HFF-Myc (cell line): ENCODE measurements at places on chromosomes 2 and 18.

DNA sequence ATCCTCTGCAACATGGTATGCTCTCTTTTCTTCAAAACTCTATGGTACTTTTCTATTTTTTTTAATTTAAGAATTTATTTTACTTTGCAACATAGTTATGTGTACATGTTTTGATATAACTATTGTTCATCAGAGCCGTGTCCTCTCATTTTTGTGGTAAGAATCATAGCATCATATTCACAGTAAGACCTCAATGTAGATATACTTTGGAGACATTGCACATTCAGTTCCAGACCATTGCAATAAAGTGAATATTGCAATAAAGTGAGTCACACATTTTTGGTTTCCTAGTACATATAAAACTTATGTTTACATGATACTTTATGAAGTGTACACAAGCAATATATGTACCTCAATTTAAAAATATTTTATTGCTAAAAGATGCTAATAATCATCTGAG, 22.7 kb upstream of the LINC00305 start:
- DNase-seq: no peak

GRCh38 chr18:14776801-14777200, 28.8 kb downstream of the ANKRD30B start:
- DNase-seq: no peak

DNA sequence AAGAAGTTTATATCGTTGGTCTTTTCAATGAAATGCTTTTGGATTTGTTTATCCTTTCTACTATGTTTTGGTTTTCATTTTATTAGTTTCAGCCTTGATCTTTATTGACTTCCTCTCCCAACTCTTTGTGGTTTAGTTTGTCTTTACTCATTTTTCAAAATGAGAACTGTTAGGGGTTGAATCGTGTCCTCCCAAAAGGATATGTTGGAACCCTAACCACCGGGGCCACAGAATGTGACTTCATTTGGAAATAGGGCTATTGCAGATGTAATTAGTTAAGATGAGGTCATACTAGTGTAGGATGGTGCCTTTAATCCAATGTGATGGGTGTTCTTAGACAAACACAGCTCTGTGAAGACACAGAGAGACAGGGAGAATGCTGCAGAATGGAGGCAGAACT, 60.4 kb upstream of the IL1R2 start:
- DNase-seq: no peak

DNA sequence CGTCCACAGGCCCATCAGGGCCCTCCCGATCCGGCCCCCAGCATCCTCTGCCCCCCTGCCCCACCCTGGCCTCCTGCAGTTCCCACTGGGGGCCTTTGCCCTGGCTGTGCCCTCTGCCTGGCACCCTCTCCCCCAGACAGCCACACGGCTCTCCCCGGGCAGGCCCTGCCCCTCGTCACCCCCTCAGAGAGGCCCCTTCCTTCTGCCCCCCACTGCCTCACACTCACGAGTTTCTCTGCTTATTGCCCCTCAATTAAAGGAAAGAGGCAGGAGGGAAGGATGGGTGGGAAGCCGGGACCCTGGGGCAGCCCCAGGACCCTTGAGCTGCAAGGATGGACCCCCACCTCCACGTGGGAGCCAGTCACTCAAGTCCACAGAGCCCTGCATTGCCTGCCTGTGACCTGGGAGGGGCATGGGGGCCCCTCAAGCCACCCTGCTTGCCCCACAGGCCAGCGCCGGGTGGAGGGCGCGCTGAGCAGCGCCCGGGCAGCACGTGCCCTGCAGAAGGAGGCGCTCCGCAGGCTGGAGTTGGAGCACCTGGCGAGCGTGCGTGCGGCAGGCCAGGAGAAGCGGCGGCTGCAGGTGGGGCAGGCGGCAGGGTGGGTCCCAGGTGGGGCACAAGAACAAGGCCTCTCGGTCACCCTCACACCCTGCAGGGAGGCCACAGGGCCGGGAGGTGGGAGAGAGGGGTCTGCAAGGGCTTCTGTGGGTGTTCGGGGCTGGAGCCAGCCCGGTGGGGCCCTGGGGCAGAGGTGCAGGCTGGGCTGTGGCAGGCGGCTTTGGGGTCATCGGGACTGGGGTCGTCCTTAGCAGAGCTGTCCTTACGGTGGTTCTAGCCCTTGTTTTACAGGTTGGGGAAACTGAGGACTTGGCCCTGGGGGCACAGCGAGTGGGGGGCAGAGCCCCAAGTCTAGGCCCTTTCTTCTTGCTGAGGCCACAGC, 30.5 kb upstream of the SNED1 start:
- DNase-seq: no peak

DNA sequence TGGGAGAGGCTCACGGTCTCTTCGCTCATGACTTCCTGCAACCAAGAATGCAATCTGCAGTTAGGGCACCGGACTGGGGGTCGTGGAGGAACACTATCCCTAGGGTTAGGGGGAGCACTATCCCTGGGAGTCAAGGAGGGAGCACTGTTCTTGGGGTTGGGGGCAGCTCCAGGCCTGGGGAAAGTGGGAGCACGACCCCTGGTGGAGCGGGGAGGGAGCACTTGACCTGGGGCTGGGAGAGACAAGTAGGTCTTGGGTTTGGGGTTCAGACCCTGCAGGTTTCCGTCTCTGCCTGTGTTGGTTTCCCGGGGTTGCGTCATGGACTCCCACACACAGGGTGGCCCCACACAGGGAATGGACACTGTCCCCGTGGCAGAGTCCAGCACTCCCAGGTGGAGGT, 133.6 kb downstream of the TPO start:
- DNase-seq: no peak

DNA sequence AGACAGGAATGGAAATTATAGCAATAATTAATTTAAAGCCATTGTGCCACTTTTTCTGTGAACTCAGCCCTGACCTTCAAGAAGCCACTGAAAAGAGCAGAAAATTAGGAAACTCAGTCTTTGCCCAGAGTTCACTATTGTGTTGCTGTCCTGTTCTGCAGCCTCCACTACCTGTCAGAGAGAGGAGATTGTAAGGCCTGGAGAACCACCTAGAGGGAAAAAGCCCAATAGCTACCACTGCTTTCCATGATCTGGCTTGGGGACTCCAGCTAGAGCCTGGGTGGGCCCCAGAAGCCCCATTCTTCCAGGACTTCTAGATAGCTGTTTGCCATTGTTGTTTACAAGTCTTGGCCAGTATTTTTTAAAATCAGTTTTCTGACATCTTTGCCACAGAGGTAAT, 176.1 kb upstream of the KLF7 start:
- no peak for DNase-seq

DNA sequence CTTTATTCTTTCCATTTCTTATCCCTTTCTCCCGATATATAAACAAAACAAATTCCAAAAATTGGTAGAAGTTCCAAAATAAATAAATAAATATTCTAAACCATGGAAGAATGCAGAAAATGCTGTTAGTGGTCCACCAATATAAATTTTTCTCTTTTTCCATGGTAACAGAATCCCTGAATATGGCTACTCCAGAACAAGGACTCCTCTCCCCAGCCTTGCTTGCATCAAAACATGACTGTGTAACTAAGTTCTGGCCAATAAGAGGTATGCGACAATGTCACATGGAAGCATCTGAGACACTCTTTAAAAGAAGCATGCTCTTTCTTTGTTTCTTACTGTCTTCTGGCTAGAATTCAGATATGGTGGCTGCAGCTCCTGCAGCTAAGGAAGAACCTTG, 325.1 kb upstream of the TANK start:
- no peak for DNase-seq

DNA sequence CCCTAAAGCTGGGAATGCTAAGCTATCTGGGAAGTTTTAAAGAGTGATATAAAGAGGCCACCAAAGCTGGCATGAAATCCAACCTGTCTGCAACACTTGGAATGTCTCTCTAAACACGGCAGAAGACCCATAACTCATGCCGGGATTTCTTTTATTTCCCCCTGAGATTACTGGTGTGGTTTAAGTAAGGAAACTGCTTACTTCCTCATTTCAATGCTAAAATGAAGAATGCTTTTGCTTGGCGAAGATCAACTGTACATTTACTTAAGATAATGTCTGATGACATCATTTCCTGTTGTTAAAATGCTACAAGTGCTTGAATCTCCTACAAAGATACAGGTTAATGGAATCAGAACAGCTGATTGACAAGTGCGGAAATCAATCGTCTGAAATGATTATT, 353.8 kb upstream of the SALL3 start:
- DNase-seq: no peak

DNA sequence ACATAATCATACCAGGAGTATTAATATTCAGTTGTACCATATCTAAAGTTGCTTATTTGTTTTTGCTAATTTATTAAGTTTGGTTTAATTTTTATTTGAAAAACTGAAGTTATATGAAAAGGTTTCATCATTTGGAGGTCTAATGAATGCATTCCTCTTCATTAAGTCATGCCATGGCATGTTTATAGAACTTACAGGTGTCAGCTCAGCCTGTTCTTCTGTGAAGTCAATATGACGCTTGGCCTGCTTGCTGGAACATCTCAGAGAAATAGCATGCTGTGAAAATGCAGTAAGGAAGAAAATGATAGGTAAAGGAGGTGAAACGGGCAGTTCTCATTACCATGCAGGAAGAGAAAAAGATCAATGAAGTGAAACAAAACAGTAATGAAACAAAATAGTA, 58.2 kb downstream of the RAPH1 start:
- no peak for DNase-seq

GRCh38 chr2:239943571-239943970, 81.6 kb downstream of the NDUFA10 start:
- no peak for DNase-seq

DNA sequence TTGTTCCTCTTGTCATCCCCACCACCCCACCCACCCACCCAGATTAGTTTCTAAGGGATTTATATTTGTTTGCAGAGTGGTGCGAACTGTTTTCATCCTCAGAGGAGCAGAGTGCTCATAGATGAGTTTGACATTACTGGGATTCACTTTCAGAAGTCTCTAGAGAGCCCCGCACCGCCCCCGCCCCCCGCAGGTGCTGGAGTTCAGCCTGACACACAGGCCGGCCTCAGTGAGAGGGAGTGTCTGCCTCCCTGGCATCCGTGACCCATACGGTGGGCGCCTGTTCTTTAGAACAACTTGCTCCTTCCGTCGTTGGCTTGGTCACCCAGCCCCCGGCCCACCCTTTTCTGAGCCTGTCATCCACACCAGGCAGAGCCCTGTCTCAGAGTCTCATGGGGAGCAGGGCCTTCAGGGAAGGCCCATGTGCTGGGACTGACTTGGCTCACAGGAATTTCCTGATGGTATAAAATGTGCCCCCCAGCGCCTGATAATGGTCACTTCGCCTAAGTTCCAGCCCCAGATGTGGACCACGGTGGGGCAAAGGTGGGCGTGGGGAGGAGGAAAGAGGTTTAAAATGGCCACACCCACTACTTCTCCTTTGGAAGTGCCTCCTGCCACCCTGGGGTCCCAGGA, 44.3 kb downstream of the HPCAL1 start:
- DNase-seq: no peak

DNA sequence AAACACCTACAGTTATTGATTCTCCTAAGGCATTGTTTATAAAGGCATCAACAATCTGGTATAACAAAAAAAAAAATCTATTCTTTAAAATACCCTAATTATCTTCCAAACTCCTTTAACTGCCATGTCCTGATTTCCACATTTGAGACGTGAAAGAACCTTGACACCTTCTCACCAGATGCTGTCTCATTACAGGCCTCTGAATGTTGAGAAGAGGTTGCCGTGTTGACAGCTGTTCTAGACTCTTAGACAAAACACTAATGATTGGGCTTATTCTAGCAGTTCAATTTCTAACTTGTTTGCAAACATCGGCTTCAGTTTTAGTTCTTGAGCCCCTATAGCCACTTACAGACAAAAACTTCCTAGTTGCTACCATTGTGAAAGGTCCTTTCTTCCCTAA, 988.8 kb downstream of the LRP1B start:
- DNase-seq: no peak

- no peak for DNase-seq
Observed at GRCh38 chr2:118014492-118014824, 588 bp upstream of the CCDC93 start.

DNA sequence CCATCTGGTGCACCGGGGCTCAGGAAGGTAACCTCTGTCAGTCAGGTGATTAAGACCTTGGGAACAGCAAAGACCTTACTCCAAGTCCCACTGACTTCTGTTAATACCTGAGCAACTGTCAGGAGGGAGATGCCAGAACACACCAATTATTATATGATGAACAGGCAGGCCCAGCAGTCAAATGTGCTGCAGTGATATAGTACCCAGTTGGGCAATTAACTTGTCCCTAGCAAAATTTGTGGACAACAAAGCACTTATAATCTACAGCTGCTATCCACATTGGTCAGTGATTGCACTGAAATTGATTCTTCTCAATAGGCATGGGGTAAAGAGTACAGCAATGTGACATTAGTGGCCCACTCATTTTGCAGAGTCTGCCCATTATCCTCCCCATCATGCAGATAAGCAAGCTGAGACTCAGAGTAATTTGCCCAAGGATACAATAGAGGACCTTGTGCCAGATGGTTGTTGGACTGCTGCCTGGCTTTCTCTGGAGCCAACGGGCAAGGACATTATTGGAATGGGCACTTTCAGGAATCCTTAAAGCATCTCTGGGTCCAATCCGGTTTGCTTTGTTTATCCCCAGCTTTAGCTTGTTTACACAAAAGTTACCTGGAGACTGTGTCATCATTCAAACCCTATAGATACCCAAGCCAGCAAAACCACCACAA, 147.6 kb downstream of the CCBE1 start:
- DNase-seq: no peak

- no peak for DNase-seq
Observed at GRCh38 chr2:29821591-29821990, 99.8 kb downstream of the ALK start.
